ENCODE measurements at places on chromosomes 12 and 14.

DNA sequence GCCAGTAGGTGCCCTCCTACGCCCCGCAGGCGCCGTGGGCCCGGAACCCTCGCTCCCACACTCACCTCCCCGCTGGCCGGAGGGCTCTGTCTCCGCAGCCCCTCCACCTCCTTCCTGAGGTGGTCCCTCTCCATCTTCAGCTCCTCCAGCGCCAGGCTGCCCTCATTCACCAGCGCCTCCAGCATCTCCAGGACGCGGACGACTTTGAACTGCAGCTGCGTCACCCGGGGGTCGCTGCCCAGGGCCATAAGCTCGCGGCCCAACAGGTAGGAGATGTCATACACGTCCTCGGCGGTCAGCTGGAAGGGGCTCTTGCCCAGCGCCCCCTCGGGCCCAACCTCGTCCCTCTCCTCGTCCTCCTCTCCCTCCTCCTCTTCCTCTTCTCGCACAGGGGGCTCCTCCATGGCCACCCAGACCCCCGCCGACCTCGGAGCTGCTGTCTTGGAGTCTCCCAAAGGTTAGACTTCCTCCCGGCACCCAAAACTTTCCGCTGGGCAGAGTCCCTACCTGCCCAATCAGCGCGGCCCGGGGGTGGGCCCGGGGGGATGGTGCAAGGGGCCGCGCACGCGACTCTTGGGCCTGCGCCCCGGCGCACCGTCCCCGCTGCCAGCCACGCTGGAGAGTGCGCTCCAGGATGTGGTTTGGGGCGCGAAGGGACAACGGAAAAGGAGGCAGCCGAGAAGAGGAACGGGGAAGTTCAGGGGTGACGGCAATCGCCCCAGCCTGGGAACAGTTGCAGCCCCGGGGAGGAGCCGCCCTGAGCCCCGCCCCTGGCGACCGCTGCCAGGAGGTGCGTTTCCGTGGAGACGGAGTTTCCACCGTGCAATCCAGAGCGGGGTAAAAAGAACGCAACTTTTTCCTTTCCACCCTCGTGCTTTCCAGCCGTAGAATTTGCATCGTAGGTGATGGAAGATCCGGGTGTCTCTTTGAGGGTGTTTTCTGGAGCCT lies at the start of gene RILPL2:
RILPL2 (minus strand) TSS at position 668 of the 948 bp plus-strand sequence; CDS start at position 404, 264 bp downstream.
- DNase-seq: peak; percentile 23

DNA sequence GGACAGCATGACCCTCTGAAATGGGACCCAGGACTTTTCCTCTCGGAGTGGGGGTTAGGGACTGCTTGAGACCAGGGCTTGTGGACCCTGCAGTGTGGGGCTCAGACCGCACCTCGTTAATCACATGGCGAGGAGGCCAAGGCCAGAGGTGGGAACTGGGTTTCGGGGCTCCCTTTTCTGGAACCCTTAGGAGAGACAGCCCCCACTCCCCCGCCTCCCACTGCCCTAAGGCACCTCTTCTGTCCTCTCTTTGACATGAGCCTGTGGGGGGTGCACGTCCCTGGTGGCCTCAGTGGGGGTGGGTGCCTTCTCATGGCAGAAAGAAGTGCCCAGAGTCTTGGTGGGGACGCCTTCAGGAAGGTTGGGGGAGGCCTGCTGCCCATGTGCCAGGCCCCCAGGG lies 24.3 kb downstream of the RTL1 start:
- DNase-seq: no peak

GRCh38 chr12:110993434-110993833 lies 73.1 kb upstream of the MYL2 start:
- no peak for DNase-seq

- no peak for DNase-seq
Measured at GRCh38 chr14:68716698-68717097, 76.2 kb downstream of the ZFP36L1 start.

- DNase-seq: no peak
Measured at GRCh38 chr14:56243110-56243509, 124.9 kb downstream of the PELI2 start.

- no peak for DNase-seq
Measured at GRCh38 chr14:101502761-101503392, 58.4 kb upstream of the DIO3 start.
